Kidney epithelial cell (primary cell): ENCODE measurements at places on chromosomes 7 and 10.
A peak's percentile ranks its signal among the peaks of the same experiment; 100 is the strongest.

DNA sequence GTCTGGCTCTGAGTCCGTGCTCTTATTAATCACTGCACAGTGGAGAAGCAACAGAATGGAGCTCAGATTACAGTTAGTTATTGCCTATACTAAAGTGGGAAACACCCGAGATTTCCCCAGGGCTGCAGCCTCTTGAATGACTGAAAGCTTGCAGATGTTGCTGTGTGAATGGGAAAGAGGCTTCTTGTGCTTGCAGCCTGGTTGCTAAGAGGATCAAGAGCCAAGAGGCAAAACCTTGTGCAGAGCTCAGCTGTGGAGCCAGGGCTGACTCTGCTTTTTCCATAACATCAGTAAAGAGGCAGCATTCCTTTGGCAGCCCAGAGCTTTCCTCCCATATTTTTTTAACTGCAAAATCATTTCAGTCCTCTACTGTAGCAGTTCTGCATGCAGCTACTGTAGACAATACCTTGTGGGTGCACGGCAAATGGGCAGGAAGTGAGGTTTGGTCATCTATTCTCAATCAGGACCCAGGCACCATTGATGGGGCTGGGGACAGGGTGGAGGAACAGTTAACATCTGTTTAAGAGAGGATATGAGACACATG lies 86.5 kb downstream of the RALA start:
- no peak for DNase-seq

DNA sequence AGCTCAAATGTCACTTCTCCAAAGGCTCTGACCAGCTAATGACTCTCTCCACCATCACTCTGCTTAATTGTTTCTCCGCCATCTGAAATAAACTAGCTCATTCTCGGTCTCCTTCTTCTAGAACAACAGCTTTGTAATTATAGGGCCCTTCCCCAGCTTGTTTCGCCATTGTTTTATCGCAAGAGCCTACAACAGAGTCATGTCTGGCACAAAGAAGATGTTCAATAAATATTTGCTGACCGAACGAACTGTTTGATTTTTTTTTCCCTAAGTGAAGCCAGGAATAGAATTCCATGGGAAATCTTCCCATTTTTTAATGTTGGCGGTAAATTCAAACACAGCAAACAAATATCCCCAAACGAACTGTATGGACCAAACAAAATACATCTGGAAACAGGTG lies 63.8 kb upstream of the NMT2 start:
- no peak for DNase-seq

DNA sequence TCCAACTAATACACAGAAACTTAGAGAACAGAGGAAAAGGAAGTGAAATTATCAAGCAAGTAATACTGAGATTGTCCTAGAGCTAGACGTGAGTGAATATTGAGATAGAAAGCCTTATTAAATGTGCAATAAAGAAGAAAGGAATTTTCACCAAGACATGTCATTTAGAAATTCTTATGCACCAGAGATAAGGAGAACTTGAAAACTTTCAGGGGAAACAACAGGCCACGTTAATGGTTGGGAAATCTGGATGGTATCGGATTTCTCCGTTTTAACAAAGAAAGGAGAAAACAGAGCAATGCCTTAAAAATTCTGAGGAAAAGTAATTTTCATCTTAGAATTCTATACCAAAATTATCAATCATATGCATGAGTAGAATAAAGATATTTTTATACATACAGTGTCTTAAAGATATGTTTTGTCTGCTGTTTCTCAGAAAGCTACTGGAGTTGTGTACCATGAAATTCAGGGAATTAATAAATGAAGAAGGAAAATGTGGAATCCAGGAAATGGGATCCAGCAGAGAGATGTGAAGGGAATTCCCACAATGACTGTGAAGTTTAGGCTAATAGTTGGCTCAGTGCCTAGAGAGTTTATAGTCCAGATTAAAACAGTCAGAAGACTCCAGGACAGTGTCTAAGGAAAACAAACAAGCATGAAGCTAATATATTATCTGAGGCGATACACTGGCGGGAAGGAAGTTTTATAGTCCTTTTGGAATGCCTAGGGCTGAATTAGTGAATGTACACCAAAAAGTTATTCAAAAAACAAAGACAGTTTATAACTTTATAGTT lies 159.5 kb downstream of the PPP1R9A start:
- DNase-seq: peak; percentile 53

DNA sequence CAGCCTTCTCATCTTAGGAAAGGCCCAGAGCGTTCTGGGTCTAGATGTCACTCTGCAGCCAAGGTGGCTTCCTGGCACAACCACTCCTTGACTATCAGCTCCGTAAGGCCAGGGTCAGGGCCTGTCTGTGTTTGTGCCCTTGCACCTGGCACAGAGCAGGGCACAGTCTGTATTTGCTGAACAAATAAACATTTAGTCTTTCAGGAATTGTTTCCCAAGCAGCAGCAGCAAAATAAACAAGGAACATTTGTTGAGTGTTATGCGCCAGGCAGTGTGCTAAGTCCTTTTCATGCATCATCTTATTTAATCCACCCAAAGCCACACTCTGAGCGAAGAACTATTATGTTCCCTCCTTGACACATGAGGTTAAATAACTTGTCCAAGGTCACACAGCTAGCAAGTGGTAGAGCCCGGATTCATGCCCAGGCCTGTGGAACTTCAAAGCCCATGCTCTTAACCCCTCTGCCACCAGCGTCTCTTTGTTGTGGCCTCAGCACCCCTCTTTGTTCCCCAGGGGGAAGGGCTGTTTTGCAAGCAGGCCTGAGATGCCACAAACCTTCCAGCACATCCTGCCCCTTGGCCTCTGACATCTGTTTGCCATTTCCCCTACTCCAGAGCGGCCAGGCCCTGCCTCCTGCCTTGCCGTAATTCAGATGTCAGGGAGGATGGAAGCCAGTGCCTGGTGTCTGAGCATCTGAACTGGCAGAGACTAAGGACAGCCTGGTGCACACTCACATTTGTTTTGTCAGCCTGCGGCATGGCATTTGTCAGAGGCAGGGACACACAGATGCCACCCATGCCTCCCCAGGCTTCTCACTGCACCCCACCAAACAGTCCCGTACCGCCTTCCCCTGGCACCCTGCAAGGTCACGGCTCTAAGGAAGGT lies 325.8 kb upstream of the ZMIZ1 start:
- DNase-seq: no peak

DNA sequence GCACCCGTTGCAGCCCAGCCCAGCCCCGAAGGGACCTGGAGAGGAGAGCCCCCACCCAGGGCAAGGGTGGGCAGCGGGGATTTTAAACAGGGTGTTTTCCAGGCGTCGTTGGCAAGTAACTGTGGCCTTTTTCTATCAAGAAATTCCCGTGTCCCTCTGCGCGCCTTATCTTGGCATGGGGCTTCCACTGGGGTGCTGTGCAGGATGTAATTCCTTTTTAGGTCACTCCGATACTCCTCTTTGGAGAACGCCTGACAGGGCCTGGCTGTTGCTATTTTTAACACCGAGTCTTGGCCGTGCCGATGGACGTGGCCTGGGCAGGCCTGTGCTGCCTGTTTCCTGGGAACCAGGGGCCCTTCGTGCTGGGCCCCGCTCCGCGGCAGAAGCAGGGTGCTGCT lies 93.8 kb downstream of the INPP5A start:
- DNase-seq: no peak

GRCh38 chr10:1933215-1933614 lies 195.9 kb upstream of the ADARB2 start:
- no peak for DNase-seq

- no peak for DNase-seq
Measured at GRCh38 chr7:39069031-39069430, 91.3 kb downstream of the POU6F2 start.

DNA sequence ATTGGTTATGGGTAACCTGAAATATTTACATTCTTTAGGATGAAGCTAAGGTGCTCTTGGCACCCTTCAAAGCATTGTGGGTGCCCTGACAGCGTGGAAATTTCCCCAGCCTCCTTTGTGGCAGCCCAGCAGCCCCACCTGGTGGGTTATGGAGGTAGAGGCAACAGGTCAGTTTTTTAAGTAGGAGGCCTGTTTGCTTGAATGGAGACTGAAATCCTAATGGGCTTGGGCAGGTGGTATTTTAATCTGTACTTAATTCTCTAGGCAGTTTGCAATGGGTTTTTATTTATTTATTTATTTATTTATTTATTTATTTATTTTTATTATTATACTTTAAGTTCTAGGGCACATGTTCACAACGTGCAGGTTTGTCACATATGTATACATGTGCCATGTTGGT lies 139.4 kb downstream of the EPC1 start:
- DNase-seq: no peak

DNA sequence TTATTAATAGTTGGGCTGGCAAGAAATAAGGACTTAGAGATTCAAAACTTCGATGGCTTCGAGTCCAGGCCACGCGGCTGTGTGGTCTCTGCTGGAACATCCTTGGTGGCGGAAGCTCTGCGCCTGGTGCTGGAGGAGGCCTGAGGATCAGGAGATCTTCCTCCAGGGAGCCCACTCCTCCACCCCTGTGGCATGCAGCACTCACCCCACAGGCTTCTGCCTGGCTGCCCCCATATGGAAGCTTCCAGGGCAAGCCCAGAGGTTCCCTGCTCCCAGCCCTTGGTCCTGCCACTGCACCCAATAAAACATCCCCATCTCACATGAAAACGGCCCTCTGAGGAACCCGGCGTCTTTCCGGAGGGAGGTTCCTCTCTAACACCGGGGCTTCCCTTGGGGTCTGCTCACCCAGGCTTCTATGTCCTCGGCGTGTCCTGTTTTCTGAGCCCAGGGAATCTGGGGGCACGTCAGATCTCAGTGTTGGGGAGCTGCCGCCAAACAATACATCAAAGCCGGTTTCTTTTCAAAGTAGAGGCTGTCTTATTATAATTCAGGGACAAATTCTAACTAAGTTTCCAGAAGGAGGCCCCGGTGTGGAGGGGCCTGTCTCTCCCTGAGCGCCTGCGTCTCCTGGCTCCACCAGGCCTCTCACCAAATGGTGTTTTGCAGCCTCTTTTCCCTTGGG lies 32.4 kb downstream of the CALML3 start:
- DNase-seq: no peak

- no peak for DNase-seq
Measured at GRCh38 chr10:90302758-90303481, 554.9 kb downstream of the HTR7 start.

DNA sequence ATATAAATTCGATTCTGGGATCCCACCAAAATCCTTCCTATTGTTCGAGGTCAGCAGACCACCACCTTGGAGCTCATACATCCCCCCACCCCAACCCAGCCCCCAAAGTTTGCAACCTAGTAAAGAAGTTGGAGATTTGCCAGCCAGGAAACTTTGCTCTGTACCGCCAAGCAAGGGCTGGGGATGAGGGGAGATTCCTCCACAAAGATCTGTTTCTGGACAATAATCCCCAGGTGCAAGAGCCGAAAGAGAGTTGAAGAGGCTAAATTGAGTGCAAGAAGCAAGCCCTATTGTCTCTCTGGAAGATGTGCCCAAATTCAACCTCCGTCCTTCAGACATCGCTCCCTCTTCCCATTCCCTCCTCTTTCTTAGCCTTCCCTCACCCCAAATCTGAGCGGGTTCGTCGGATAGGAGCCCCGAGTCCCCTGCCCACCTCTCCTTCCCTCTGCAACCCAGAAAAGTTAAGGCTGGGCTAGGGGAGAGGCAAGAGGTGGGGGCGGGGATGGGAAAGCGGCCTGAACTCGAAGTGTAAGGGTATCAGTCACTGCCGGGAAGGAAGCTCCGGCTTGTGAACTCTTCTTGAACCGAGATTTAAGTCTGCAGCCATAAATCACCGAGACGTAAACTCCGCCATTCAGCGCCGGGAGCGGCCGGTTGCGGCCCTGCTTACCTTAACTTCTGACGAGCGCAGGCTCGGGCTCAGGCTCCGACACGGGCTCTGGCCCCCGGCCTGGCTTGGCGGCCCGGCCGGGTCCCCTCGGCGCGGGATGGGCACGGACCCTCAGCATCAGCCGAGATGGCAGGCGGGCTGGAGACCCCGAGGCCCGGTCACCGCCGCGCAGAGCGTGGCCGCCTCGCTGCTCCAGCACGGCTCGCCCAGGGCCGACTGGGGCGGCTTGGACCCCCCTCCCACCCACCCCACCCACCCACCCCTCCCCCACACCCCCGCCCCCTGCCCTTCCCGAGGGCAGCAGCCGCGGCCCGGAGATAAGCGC lies 10.8 kb upstream of the HOXA2 start:
- DNase-seq: no peak

- no peak for DNase-seq
Measured at GRCh38 chr10:110274647-110275046, 30.1 kb downstream of the SMNDC1 start.

- DNase-seq: peak; percentile 98
Measured at GRCh38 chr10:110356628-110357245, 52.0 kb upstream of the SMNDC1 start.

DNA sequence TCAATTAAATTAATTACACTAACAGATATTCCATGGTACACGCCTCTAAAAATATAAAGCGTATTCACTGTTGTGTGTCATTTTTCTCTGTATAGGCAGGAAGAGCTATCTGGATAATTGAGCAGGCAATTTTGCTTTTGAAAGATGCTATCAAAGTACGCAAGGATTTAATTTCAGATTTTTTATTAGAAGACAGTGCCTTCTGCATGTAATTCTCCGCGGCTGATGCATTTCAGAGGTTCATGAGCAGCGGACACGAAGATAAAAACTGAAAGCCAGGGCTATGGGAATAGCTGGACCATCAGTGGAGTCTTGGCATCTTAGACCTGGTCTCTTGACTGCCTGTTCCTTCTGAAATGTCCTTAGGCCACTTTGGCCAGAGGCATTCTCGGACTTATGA lies 35.7 kb upstream of the SDK1 start:
- no peak for DNase-seq

DNA sequence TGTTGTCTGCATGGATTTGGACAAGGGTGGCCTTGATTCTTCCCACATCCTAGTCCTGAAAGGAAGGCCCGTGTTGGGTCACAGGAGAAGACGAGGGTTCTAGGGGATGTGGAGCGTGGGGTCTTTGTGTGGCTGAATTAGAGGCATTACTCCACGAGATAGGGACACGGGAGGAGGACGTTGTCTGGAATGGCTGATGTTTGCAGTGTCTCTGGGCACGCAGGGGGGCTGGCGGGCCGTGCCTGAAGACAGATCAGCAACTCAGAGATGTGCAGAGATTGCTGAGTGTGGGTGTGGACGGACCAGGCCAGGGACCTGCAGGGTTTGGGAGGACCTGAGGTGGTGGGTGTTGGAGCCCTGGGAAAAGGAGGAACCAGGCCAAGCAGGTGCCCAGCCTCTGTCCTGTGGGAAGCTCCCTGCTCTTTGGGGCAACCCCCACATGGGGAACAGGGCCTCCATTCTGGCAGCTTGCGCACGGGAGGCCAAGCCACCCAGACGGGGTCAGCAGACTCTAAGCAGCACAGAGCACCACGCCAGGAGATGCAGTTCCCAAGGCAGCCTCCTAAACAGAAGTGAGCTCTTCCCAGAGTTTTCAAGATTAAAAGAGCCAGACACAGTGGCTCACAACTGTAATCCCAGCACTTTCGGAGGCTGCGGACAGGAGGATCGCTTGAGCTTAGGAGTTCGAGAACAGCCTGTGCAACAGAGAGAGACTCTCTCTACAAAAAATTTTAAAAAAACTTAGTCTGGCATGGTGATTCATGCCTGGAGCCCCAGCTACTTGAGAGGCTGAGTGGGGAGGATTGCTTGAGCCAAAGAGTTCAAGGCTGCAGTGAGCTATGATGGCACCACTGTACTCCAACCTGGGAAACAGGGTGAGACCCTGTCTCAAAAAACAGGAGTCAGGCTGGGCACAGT lies 71.0 kb upstream of the GTF2I start:
- no peak for DNase-seq
